ENCODE measurements at places on chromosomes 3 and 15.

- no peak overlapping the region for H3K4me3 ChIP-seq
- DNase-seq: peak; percentile 31
- H3K27me3 ChIP-seq: no peaks in the 10 kb centered on the region
- no peak overlapping the region for H3K27ac ChIP-seq
Measured at GRCh38 chr15:47607695-47608094, 109.6 kb upstream of the SEMA6D start.

- H3K27ac ChIP-seq: no peak overlapping the region
- peaks cover 5% of the 10 kb centered on the region for H3K4me1 ChIP-seq
- H3K4me3 ChIP-seq: no peak overlapping the region
- H3K36me3 ChIP-seq: no peaks in the 10 kb centered on the region
- no peaks in the 10 kb centered on the region for H3K27me3 ChIP-seq
Measured at GRCh38 chr3:39435006-39435748, 28.7 kb downstream of the RPSA start.

DNA sequence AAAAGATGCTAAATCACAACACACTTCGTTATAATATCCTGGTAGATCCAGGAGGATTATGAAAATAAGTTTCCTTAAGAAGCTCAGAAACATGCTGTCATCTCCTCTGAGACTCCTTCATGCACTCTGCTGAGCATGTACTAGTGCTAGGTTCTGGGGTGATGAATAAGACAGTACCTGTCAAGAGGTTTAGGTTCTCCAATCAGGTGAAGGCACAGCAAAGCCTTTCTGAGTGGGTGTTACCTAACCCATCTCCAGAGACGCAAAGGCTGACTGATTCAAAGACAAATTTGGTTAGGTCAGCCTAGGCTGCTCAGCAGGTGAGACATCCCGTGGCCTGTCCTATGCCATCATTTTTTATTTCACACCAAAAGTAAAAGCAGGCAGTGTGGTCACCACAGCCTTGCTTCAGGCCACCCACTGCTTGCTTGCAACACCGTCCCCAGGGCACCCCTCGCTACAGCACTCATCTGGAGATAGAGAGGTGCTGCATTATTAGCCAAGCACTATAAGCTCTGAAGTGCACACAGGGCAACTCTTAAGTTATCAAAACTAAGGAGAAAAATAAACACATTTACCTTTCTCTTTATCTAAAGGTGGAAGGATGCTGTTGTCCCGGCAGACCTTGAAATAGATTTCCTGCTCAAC, 117.2 kb downstream of the TJP1 start:
- H3K36me3 ChIP-seq: no peaks in the 10 kb centered on the region
- H3K4me1 ChIP-seq: no peaks in the 10 kb centered on the region
- H3K27me3 ChIP-seq: no peaks in the 10 kb centered on the region
- H3K27ac ChIP-seq: no peak overlapping the region

DNA sequence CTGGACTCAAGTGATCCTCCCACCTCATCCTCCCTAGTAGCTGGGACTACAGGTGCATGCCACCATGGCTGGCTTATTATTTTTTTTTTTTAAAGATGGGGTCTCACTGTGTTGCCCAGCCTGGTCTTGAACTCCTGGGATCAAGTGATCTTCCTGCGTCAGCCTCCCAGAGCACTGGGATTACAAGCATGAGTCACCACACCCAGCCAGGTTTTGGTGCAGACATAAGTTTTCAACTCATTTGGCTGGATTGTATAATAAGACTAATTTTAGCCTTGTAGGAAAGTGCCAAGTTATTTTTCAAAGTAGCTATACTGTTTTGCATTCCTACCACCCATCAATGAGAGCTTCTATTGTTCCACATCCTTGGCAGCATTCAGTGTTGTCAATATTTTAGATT, 32.1 kb downstream of the BUB1B start:
- H3K4me3 ChIP-seq: no peak overlapping the region
- no peaks in the 10 kb centered on the region for H3K36me3 ChIP-seq
- H3K27ac ChIP-seq: no peak overlapping the region
- no peaks in the 10 kb centered on the region for H3K27me3 ChIP-seq
- no peaks in the 10 kb centered on the region for H3K4me1 ChIP-seq

DNA sequence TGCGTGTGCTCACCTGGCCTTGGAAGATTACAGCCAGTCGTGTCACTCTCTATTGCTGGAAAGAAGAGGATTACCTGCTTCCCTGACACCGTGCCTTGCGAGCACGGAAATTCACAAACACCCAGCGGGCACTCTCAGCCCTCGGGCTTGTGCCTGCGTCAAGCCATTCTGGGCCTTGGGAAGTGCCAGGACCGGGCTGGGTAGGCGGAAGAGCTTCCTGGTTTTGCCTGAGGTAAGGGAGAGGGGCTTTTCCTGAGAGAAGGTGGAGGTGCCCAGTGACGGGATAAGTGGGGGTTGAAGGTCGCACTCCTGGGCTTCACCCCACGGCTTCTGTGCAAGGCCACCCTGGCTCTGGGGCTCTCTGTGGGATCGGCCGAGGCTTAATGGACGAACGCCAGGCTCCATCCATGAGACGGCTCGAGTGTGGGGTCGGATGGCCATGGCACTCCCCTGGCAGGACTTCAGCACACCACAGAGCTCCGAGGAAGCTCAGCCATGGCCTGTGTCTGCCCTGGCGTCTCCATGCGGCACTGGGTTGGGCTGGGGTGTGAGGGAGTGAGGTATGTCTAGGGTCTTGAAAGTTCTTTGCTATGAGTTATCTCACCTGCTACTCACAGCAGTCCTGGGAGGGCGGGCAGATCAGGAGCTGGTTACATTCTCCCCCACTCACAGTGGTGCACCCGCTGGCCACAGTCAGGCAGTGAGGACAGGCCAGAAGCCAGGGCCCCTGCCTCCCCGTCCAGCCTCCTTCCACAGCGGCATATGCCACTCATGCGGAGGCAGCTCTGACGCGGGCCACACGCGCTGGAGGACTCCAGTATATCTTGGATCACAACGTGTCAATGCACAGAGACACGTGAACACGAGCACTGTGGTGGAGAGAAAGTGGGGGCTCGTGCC, 209.0 kb downstream of the XXYLT1 start:
- H3K27me3 ChIP-seq: no peaks in the 10 kb centered on the region
- DNase-seq: no peak
- H3K4me3 ChIP-seq: no peak overlapping the region
- no peaks in the 10 kb centered on the region for H3K4me1 ChIP-seq
- H3K36me3 ChIP-seq: no peaks in the 10 kb centered on the region
- H3K27ac ChIP-seq: no peak overlapping the region

DNA sequence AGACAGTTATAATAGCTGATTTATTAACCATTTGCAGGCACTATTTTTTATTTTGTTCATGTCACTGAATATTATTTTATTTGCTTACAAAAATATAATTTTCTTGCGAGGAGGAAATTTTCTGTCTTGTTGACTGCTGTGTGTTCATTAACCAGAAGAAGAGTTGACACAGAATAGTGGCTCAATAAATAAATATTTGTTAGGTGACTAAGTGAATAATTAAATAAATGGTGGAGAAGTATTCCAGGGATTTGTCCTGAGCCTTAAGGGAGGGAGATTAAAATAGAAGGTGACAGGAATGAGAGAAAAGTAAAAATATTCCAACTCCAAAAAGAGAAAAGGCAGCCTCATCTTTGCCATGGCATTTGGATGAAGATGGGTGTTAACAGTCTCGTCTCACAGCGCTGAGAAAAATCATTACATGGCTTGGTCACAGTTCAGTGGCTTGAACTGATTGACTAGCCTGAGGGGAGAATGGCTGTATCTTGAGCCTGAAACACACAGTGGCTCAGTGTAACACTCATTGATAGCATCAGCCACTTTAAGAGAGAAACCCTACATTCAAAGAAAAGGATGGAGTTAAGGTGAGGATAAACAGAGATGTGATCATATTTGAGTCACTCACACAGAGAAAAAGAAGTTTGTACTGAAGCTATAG, 449.9 kb upstream of the NAALADL2 start:
- H3K4me3 ChIP-seq: no peak overlapping the region
- no peak overlapping the region for H3K27ac ChIP-seq
- no peaks in the 10 kb centered on the region for H3K4me1 ChIP-seq
- H3K27me3 ChIP-seq: no peaks in the 10 kb centered on the region
- H3K36me3 ChIP-seq: no peaks in the 10 kb centered on the region
- no peak for DNase-seq

GRCh38 chr3:66404197-66404596, 96.6 kb downstream of the LRIG1 start:
- peaks cover 14% of the 10 kb centered on the region for H3K4me1 ChIP-seq
- H3K27ac ChIP-seq: no peak overlapping the region
- no peak for DNase-seq
- no peaks in the 10 kb centered on the region for H3K36me3 ChIP-seq
- H3K4me3 ChIP-seq: no peak overlapping the region

GRCh38 chr3:184718431-184718830, 6.6 kb upstream of the MAGEF1 start:
- peaks cover 9% of the 10 kb centered on the region for H3K4me1 ChIP-seq
- H3K27me3 ChIP-seq: no peaks in the 10 kb centered on the region
- no peaks in the 10 kb centered on the region for H3K36me3 ChIP-seq
- DNase-seq: no peak
- H3K27ac ChIP-seq: no peak overlapping the region

GRCh38 chr3:49716169-49716568, 3.3 kb downstream of the AMIGO3 start:
- no peaks in the 10 kb centered on the region for H3K36me3 ChIP-seq
- DNase-seq: no peak
- no peaks in the 10 kb centered on the region for H3K27me3 ChIP-seq

- H3K27me3 ChIP-seq: no peaks in the 10 kb centered on the region
- H3K4me1 ChIP-seq: no peaks in the 10 kb centered on the region
- no peaks in the 10 kb centered on the region for H3K36me3 ChIP-seq
- no peak for DNase-seq
Measured at GRCh38 chr3:176479248-176479647, 718.0 kb downstream of the TBL1XR1 start.

- DNase-seq: no peak
- no peaks in the 10 kb centered on the region for H3K27me3 ChIP-seq
- no peak overlapping the region for H3K27ac ChIP-seq
- no peaks in the 10 kb centered on the region for H3K4me1 ChIP-seq
Measured at GRCh38 chr3:94787734-94788270, 724.9 kb downstream of the NSUN3 start.

DNA sequence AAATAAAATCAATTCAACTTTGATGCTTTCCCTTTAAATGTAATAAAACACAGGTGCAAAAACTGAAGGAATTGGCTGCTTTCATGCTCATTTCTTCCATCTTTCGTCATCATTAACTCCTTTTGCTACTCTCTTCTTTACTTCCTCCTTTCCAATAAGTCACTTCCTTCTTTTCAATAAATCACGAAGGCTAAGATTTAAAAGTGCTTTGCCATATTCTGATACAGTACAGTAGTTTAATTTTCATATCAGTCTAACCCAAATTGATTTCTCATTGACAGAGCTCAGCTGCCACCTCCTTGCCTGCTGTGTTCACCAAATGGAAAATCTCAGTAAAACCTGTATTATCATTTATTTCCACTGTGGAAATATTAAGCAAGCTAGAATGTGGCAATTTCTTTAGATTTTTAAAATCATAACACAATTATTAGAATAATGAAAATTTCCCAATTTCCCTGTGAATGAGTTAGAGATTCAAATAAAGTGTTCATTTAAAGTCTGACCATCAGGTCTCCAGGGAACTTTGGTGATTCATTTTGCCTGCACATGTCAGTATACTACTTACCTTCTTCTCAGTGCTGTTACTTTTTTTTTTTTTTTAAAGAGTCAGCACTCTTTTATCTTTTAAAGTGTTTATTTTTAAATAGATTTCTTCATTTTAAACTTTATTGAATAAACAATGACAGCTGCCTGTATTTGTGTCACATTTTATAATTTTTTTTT, 41.6 kb downstream of the NANOGP8 start:
- H3K36me3 ChIP-seq: no peaks in the 10 kb centered on the region
- H3K4me1 ChIP-seq: no peaks in the 10 kb centered on the region
- H3K27me3 ChIP-seq: no peaks in the 10 kb centered on the region
- no peak overlapping the region for H3K27ac ChIP-seq
- DNase-seq: no peak

DNA sequence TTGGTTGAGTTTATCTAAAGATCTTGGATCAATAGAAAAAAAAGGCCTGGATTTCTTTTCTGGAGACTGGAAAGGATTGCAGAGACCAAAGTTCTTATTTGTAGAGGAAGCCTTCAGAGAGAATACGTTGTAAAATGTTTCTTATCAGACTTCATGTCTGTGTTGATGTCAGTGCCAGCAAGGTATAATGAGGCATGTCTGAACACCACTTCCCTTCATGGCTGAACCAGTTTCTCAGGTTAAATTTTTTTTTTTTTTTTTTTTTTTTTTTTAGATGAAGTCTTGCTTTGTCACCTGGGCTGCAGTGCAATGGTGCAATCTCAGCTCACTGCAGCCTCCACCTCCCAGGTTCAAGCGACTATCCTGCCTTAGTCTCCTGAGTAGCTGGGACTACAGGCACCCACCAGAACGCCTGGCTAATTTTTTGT, 17.8 kb upstream of the ZNF774 start:
- no peak for DNase-seq
- H3K4me1 ChIP-seq: no peaks in the 10 kb centered on the region
- no peaks in the 10 kb centered on the region for H3K36me3 ChIP-seq

DNA sequence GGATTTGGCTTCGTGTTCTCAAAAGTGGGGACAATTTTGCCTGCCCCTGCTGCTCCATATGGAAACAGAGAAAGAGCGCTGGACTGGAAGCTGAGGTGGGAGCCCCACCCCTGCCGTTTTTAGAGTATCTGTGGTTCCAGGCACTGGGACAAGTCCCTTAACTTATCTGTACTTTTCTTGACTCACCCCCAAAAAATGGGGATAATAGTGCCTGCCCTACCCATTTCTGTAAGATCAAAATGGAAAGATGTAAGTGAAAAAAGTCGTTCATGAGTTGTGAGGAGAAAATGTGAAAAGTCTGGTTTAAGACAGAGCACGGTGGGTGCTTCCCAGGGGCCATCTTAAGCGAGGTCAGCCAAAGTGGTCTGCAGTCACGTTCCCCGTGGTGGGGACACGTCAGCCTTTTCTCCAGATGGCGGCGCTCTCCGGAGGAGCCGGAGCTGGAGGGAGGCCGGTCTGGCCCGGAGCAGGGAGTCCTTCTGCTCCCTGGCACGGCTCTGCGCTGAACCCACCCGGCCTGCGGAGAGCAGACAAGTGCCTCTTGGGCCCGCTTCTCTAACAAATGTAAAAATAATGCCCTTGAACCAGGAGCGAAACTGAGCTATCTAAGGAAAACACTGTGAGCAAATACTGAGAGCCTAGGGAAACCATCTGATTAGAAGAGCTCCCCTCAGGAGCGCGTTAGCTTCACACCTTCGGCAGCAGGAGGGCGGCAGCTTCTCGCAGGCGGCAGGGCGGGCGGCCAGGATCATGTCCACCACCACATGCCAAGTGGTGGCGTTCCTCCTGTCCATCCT, at the start of gene CLDN18:
Gene CLDN18, plus strand, starts transcription at position 690 of the 797 bp plus-strand sequence. Its CDS starts 61 bp downstream, at position 751.
- no peak within 1 kb of the TSS for H3K27ac ChIP-seq
- no peak within 1 kb of the TSS for H3K4me3 ChIP-seq
- no peaks in the 10 kb centered on the region for H3K27me3 ChIP-seq
- no peaks in the 10 kb centered on the region for H3K4me1 ChIP-seq

GRCh38 chr3:71066849-71067261, 516.7 kb downstream of the FOXP1 start:
- H3K27ac ChIP-seq: peak overlapping the region; percentile 97
- H3K27me3 ChIP-seq: no peaks in the 10 kb centered on the region
- H3K4me3 ChIP-seq: no peak overlapping the region
- DNase-seq: no peak

GRCh38 chr15:99239545-99240198, 9.7 kb downstream of the TTC23 start:
- H3K4me1 ChIP-seq: no peaks in the 10 kb centered on the region
- H3K36me3 ChIP-seq: no peaks in the 10 kb centered on the region
- H3K27me3 ChIP-seq: no peaks in the 10 kb centered on the region
- H3K27ac ChIP-seq: no peak overlapping the region

Measured in ovary (tissue), 10 donors.